Cortex of kidney (tissue), 1 donor: ENCODE measurements at places on chromosomes 1 and 21.

DNA sequence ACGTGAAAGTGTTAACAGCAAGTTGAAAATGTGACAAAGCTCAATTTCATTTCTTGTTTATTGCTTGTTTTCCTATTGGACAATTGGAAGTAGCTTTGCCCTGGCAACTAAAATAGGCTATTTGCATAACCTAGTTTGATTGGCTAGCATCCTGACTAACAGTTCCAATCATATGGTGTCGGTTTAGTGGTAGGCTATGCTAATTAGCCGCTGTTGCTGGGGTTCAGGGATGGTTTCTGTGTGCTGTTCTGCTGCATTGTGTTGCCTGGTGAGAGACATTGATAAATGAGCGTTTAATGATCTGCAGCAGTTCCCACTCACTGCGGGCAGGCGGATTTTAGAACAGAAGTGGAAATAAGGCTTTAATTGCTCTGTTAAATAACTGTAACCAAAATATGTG is 68.5 kb downstream of the DYRK1A start:
- DNase-seq, result no peak

GRCh38 chr1:159960721-159961381 is 6.8 kb upstream of the SLAMF9 start:
- no peak for DNase-seq

GRCh38 chr1:42290130-42290529 is 44.9 kb downstream of the FOXJ3 start:
- no peak for DNase-seq

- DNase-seq, result no peak
These were observed 55.4 kb downstream of the TMCO4 start for GRCh38 chr1:19744335-19744743.

DNA sequence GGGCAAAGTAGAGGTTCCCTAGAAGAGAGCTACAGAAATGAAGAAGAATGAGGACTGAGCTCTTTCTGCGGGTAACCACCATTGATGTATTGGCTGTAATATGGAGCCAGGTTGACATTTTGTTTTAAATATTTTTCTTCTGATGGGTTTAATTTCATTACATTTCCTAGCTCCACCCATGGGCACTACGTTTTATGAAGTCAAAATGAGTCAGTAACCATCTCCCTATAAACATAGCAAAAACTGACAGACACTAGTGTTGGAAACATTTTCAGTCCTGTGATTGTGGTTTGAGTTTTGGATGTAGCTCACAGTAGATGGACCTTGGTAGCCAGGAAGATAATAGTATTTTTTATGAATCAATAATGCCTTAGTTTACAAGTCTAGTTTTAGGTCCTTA is 470.4 kb upstream of the B3GALT2 start:
- no peak for DNase-seq

- DNase-seq, result no peak
These were observed 567 bp downstream of the PMVK start for GRCh38 chr1:154935749-154936554.

DNA sequence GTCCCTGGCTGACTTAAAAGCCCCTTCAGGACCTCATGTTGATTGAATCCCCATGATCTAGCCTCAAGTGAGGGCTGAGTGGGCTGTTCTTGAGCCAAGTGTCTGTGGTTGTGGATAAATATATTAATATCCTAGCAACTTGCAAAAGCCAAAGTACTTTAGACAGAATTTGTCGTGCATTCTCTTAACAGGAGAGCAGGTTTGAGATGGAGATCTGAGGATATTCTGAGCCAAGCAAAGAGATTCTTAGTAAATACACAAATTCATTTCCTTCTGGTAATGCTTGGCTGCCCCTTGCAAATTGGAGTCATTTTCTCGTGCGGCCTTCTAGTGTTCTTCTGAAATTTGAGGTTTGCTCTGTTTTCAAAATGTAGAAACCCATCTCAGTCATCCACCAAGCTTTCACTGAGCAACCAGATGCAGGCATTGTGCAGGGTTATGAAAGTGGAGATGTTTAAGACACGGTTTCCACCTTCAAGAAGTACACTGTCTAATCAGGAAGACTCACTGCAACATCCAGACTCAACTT is 242.1 kb upstream of the JUN start:
- DNase-seq, result no peak

- no peak for DNase-seq
These were observed 544.6 kb downstream of the NEGR1 start for GRCh38 chr1:71737768-71738167.
